ENCODE measurements at places on chromosomes 4 and X.

- DNase-seq, result no peak
Observed at GRCh38 chr4:132513491-132513890, 635.6 kb upstream of the PCDH10 start.

DNA sequence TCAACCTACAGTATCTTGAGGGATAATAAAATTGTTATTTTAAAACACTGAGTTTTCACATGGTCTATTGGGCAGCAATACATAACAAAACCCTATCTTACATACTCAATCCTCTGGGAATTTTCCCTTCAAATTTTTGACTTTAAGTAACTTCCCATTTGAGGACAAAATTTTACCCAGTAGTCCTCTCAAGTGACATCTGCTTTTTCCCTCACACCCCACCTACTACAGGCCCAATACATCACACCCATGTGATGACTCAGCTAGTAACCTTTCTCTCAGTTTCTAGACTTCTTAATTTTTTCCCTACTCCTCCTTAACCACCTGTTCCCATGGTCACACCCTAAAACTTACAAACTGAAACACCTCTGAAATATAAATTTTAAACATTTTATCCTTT lies 12.2 kb upstream of the RAP1GDS1 start:
- DNase-seq, result no peak

GRCh38 chrX:137426695-137427425 lies 139.1 kb upstream of the ZIC3 start:
- no peak for DNase-seq

GRCh38 chrX:9431281-9431680 lies 33.6 kb upstream of the TBL1X start:
- DNase-seq, result no peak

DNA sequence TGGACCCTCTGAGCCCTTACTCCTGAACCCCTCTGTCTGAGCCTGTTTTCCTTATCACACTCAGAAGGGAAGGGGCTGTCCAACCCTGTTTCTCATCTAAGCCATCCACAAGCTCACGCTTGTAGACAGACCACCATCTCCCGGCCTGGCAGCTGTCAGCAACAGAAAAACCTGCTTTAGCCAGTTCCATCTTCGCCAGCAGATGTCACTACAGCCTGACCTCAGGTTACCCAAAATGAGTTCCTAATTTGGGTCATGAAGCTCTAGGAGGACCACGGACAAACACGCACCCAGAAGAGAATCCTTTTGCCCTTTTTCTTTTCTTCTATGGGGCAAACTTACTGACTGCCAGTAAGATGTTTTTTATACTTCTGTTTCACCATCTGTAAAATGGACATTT lies 445.4 kb downstream of the BCOR start:
- no peak for DNase-seq

Measured in effector memory CD4-positive, alpha-beta T cell (primary cell).